ENCODE measurements at places on chromosomes 1 and 21. TPM values are rescaled to one million over a fixed set of nuclear protein-coding genes. Genes with fewer than 3 reads are reported as not detected.
A peak's percentile ranks its signal among the peaks of the same experiment; 100 is the strongest.

DNA sequence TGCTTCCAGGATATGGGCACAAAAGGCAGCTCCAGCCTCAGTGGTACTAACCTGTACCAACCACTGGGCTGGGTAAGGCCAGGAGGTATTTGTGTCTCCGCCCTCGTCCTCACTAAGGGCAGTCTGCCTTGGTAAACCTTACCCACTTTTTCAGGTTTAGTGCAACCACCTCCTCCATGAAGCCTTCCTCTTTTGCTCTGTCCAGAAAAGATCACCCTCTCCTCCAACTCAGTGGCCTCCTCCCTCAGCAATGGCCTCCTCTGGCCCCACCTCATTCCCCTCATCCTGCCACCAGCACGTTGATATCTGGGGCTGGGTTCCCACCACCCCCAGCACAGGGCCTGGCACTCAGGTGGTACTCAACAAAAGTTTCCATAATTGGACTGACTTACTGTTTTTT is 161.5 kb downstream of the GRIK3 start:
- no peaks in the 10 kb centered on the region for H3K4me1 ChIP-seq
- H3K27ac ChIP-seq = no peak overlapping the region
- no peaks in the 10 kb centered on the region for H3K27me3 ChIP-seq
- H3K36me3 ChIP-seq = no peaks in the 10 kb centered on the region
- DNase-seq = no peak

- no peaks in the 10 kb centered on the region for H3K4me1 ChIP-seq
- no peaks in the 10 kb centered on the region for H3K27me3 ChIP-seq
- no peak for DNase-seq
- H3K36me3 ChIP-seq = no peaks in the 10 kb centered on the region
These were observed 160.7 kb downstream of the HHIPL2 start for GRCh38 chr1:222387007-222387814.

DNA sequence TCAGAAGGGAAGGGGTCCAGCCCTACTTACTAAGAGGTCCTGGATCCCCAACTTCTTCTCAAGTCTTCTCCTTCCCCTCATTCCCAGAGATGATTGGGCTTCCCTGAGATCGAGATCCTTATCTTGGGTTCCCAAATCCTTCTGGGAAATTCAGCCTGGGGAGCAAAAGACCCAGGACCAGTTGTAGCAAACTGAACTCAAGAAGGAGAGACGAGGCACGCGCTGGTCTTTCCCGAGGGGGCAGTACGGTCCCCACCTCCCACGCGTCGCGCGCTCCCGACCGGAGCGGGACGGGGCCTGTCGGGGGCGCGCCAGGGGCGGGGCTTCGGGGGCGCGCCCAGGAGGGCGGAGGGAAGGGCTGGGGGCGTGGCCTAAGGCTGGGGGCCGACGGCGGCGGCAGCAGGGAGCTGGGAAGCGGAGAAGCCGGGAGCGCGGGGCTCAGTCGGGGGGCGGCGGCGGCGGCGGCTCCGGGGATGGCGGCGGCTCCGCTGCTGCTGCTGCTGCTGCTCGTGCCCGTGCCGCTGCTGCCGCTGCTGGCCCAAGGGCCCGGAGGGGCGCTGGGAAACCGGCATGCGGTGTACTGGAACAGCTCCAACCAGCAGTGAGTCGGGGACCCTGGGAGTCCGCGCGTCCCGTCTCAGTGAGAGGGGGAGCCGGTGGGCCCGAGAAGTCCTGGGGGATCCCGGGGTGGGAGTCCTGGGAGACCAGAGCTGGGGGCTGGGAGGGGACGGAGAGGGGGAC is at the start of gene EFNA3:
TSS of gene EFNA3 (plus strand) at position 369 of the 741 bp plus-strand sequence. CDS start at position 474, 105 bp downstream.
- H3K27me3 ChIP-seq = peaks cover 59% of the 10 kb centered on the region
- peak within 1 kb of the TSS; percentile 32 for H3K4me3 ChIP-seq
- peak; percentile 67 for DNase-seq
- H3K36me3 ChIP-seq = no peaks in the 10 kb centered on the region

GRCh38 chr1:219503604-219504003 is 109.3 kb downstream of the ZC3H11B start:
- no peak overlapping the region for H3K27ac ChIP-seq
- H3K27me3 ChIP-seq = no peaks in the 10 kb centered on the region
- no peak for DNase-seq
- H3K4me3 ChIP-seq = no peak overlapping the region
- no peaks in the 10 kb centered on the region for H3K36me3 ChIP-seq

GRCh38 chr21:41189150-41189745 is 21.3 kb downstream of the BACE2 start:
- H3K36me3 ChIP-seq = no peaks in the 10 kb centered on the region
- H3K4me3 ChIP-seq = no peak overlapping the region
- no peaks in the 10 kb centered on the region for H3K27me3 ChIP-seq
- DNase-seq = no peak
- no peaks in the 10 kb centered on the region for H3K4me1 ChIP-seq

DNA sequence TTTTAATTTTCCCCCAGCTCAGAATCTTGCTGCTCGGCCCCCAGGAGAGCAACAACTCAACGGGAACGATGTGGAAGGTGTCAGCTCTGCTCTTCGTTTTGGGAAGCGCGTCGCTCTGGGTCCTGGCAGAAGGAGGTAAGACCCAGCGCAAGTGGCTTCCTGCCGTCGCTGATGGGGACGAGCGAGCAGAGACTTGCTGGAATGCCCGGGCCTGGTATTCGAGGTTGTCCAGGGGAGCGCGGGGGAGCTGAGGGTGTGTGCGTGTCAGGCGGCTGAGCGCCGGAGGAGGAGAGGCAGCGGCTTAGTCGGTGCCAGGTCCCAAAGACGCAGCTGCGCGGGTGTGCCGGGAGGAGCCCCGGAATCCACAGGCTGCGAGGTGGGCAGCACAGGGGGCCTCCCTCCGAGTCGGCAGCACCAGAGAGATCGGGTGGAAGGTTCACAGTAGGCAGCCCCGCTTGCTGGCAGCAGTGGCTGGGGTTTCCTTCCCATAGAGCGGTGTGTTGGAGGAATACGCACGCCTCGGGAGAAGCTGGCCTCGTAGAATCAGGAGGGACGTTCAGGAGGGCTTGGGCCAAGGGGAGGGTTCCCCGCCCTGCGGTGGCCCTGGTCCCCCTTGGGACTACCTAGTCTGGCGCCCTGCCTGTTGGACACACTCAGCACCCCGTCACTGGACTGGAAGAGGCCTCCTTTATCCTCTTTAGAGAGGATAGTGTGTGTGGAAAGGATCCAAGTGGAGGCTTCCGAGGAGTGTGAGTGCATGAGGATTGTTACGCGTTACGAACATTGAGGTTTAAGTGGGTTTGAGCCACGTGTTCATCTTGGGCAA is 547 bp downstream of the PDPN start:
- no peaks in the 10 kb centered on the region for H3K4me1 ChIP-seq
- H3K4me3 ChIP-seq = peak overlapping the region; percentile 34
- peaks cover 81% of the 10 kb centered on the region for H3K27me3 ChIP-seq
- peak; percentile 40 for DNase-seq
- H3K36me3 ChIP-seq = no peaks in the 10 kb centered on the region

Gene CLDN19
- total RNA-seq = not detected

GRCh38 chr21:38477226-38477625 is 21.1 kb downstream of the ERG start:
- peak overlapping the region; percentile 43 for H3K27ac ChIP-seq
- no peak for DNase-seq
- no peaks in the 10 kb centered on the region for H3K27me3 ChIP-seq

Gene TGFB2
- total RNA-seq = 22.0 TPM

DNA sequence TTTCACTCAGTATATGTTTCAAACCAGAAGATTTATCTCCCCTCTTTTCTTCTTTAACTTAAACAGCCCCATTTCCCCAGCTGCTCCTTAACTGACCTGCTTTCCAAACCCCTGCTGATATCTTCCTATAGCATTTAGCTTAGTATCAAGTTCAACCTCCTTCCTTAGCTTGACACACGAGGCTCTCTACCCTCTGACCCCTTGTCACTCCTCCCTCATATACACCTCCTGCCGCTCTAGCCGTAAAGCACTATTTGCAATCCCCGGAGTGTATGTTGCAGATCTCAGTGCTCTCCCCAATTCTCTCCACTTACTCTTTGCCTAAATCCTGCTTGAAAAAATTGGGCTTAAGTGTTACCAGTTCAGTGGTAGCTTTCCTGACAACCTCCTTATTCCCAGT is 13.7 kb upstream of the AKR1A1 start:
- no peak overlapping the region for H3K27ac ChIP-seq
- no peaks in the 10 kb centered on the region for H3K36me3 ChIP-seq
- H3K4me1 ChIP-seq = no peaks in the 10 kb centered on the region

GRCh38 chr1:78043436-78043835 is 2.3 kb upstream of the GIPC2 start:
- H3K27me3 ChIP-seq = peaks cover 6% of the 10 kb centered on the region
- no peak overlapping the region for H3K27ac ChIP-seq
- no peak for DNase-seq
- H3K4me1 ChIP-seq = no peaks in the 10 kb centered on the region

Gene NID1
- total RNA-seq = 77.4 TPM

DNA sequence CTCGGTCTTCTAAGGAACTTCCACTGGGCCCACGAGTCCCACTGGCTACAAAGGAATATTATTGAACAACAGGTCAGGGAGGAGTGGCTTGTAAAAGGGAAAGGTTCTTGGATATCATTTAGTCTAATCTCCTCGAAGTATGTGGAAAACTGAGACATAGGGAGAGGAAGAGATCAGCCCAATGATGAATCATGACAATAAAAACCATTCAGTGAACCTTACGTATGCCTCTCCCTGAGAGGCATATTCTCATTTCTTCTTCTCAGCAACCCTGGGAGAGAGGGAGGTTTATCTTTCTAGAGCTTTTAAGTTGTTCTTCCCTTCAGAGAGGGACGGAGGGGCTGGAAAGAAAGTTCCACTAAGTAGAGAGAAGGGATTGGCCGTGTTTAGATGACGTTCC is 5.3 kb upstream of the MOB3C start:
- H3K4me1 ChIP-seq = peaks cover 6% of the 10 kb centered on the region
- H3K4me3 ChIP-seq = no peak overlapping the region
- H3K27me3 ChIP-seq = no peaks in the 10 kb centered on the region
- no peak overlapping the region for H3K27ac ChIP-seq
- no peaks in the 10 kb centered on the region for H3K36me3 ChIP-seq

Gene ANGPTL1
- total RNA-seq = 11.0 TPM

- no peaks in the 10 kb centered on the region for H3K36me3 ChIP-seq
- no peak overlapping the region for H3K4me3 ChIP-seq
- no peak for DNase-seq
These were observed 53.5 kb upstream of the DUSP10 start for GRCh38 chr1:221795380-221795779.

Gene SH3D21
- total RNA-seq = 25.9 TPM

Gene C1orf53
- total RNA-seq = 5.1 TPM
